Cerebellum (tissue), 4 donors: ENCODE measurements at places on chromosomes 5 and 9.

DNA sequence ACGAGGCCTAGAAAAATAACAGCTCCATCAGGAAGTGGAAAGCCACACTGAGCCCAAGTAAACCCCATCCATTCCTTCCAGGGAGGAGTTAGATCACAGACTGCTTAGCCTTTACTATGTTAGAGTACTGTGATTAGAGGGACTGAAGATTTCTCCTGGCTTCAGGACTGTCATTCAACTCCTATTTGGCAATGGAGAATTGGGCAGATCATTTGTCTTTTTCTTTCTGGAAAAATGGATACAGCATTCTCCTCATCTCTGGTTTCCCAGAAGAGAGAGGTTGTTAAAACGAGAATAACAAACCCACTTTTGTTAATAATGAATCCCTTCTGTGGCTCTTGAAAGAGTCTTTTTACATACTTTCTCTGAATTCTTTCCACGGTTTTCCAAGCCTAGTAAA is 150.4 kb downstream of the GABRB2 start:
- no peak for DNase-seq

GRCh38 chr5:145777445-145778063 is 57.6 kb downstream of the PRELID2 start:
- no peak for DNase-seq

DNA sequence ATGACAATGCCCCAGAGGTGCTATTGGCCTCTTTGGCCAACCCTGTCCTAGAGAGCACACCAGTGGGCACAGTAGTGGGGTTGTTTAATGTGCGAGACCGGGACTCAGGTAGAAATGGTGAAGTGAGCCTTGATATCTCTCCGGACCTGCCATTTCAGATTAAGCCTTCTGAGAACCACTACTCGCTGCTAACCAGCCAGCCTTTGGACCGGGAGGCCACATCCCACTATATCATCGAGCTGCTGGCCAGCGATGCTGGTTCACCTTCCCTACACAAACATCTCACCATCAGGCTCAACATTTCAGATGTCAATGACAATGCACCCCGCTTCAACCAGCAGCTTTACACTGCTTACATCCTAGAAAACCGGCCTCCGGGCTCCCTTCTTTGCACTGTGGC is 1.4 kb downstream of the PCDHGC5 start:
- no peak for DNase-seq

DNA sequence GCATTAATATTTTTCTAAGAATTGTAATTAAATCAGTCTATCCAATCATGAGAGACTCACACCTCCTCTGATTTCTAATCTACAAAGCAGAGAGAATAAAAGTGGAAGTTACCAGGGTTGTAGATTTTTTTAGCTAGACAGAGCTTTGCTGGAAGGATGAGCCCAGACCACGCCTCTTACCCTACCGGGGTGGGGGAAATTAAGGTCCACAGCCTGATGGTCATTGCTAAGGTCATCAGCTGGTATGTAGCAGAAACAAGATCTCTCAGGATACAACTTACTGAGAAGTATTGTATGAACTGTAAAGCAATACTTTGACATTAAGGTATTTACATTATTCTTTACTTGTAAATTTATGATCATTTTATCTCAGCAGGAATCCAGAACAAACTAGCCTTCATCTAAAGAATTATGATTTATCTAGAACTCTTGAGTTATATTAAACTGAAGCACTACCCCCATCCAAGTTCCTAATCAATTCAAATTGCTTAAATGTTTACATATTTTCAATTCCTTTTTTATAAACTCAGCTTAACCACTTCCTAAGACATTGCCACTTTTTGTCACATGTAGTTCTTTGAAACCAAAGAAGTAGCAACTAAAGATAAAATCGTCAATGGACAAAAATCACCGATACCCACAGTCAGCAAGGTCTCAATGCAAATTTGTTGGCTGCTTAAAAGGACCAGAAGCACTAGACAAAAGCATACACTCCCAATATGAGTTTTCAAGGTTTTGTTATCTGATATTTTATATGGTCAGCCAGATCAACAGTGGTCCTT is 225.8 kb upstream of the DAPK1 start:
- DNase-seq = no peak

DNA sequence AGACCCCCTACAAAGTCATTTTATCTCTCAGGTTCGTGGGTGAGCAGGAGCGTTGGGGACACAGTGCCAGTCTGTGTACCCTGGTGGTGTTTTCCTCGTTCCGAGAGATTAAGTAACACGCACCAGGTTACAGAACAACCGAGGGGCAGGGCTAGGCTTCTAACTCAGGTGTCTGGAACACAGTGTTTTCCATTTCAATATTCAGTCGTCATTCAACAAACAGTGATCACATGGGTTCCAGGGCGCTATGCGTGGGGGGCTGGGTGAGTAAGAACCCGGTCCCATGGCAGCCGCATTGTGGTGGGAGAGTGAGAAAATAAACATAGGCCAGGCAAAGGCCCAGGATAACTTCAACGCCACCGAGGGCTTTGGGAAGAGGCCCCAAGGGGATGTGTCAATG is 55.9 kb upstream of the RNU6ATAC start:
- DNase-seq = no peak

GRCh38 chr9:99594056-99594780 is 227.5 kb upstream of the NR4A3 start:
- DNase-seq = no peak

DNA sequence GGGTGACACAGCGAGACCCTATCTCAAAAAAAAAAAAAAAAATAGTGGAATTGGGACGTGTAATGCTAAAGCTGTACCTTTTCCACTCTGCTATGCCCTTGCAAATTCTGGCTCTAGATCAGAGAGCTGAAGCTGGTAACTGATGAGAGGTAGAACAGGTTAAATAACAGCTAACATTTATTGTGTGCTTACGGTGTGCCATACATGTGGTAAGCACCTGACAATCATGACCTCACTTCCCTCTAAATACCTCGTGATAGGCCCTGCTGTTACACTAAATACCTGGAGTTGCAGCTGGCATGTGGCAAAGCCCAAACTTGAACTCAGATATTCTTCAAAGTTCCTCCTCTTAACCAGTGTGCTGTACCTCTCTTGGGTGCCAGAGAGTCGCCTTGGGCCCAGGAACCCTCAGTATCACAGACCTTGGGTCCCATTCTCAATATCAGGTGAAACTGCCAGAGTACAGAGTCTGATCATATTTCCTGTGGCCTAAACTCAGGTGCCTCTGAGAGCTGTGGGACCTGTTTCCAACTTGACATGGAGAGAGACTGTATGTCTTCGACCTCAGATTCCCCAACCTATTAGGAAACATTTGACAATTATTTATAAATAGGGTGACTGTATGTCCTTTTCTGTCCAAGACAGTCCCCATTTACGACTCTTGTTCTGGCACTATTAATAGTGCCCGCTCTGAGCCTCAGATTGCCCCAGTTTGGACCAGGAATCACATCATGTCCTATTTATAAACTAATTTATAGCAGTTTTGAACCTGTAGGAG is 4.8 kb downstream of the ARL10 start:
- DNase-seq = no peak

GRCh38 chr5:130045334-130045733 is 141.1 kb downstream of the CHSY3 start:
- no peak for DNase-seq

GRCh38 chr5:167643631-167644280 is 647.7 kb upstream of the WWC1 start:
- no peak for DNase-seq

- DNase-seq = no peak
These were observed 19.0 kb upstream of the ADAMTS19 start for GRCh38 chr5:129441096-129441495.

- DNase-seq = no peak
These were observed 50.4 kb upstream of the DAB2 start for GRCh38 chr5:39475159-39475571.

GRCh38 chr5:83471405-83472212 is at the start of gene VCAN:
Gene VCAN, plus strand, starts transcription at chr5:83471744. Its CDS starts 11,775 bp downstream, at chr5:83483519.
- no peak for DNase-seq

DNA sequence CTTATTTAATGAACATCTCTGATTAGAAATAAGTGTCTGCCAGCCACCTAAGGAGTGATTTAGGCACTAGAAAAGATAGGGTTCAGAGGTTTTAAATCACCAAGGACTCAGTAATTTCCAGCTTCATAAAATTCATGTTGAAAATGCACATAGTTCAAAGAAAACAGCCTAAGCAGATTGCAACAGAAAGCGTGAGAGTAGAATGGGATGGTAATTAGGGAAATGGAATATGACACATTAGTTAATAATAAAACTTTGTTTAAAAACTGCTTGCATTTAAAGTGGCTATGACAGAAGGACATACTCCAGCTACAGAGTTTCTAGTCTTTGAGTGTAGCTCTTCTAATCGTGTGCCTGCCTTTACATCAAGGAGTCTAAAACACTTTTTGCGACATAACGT is 490.8 kb downstream of the TLE4 start:
- no peak for DNase-seq

GRCh38 chr9:128143525-128144238 is 5.6 kb upstream of the LCN2 start:
- no peak for DNase-seq

GRCh38 chr9:71725590-71726338 is 42.5 kb downstream of the CEMIP2 start:
- DNase-seq = no peak

- DNase-seq = no peak
These were observed 118.3 kb upstream of the BOD1 start for GRCh38 chr5:173734716-173735115.

DNA sequence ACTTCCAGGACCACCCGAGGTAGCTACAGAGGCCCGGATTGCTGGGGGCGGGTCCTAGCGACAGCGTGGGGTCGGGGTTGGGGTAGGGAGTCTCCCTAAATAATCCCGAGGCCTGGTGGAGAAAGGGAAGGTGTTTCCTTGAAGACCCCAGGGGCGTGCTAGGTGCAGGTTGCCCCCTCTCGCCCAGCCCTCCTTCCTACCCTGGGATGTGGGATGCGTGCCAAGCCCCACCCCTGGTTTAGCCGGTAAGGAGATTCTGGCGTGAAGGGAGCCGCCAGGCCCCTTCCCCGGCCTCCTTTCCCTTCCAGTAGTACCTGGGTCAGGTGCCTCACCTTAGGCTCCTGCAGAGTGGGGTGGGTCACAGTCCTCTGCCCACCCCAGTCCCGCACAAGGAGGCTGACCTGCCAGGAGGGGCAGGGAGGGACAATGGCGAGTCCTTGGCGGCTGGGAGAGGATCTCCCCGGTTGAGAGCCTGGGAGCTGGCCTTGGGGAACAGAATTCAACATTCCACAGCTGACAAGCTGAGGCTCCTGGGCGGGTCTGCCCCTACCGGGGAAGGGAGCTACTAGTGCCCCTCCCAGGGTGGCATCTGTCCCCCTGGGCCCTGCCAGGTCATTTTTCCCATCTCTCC is 674 bp downstream of the TSPAN17 start:
- no peak for DNase-seq

- DNase-seq = peak; percentile 52
These were observed 47.2 kb downstream of the GPBP1 start for GRCh38 chr5:57221049-57221568.

DNA sequence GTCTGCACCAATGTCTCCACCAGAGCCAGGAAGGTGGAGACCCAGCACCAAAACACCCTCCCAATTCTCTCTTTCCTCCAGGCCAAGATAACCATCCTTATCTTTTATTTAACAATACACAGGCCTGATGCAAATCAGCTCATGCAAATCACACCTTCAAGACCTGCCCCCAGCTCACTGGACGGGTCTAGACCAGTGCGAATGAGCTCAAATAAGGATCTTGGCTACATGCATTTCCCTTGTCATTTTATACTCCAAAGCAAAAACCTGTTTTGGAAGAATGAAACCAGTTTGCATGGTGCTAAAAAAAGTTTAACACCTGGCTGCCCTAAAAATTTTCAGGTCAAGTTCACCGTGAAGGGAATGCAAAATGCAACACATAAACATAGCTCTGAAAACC is 31.9 kb upstream of the DAPK1 start:
- no peak for DNase-seq

DNA sequence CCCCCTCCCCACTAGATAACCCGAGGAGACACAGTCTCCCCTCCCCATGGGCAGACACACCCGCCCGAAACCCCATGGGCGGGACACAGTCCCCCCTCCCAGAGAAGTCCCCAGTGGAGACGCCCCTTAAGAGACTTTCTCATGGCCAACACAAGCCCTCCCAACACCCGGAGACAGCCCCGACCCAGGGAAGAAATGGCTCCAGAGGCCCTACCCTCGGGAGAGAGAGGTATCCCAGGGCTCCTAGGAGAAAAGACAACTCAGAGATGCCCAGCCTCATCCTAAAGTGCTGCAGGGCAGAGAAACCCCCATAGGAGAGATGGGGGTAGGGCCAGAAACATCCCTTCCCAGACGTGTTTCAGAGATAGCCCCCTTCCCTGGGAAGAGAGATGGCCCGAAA is 27.4 kb downstream of the PCDH1 start:
- DNase-seq = no peak
